ENCODE measurements at places on chromosomes 7 and 10.

- DNase-seq = no peak
These were observed 121.9 kb upstream of the ODAD2 start for GRCh38 chr10:28120795-28121194.

DNA sequence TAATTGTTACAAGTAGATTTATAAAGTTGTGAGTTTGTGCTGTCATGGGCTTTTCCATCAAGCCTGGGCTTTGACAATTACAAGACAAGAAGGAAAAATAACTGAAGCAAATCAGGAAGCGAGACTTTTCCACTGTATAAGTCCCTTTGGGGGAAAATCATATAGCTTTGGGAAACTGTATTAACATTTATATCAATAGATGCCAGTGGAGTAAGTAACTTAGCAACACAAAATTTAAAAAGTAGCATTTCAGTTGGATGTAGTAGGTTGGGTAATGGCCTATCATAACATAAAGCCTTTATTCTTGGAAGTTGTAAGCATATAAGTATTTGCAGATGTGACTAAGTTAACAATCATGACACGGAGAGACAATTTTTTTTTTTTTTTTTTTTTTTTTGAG is 931.1 kb downstream of the CNTNAP2 start:
- no peak for DNase-seq

DNA sequence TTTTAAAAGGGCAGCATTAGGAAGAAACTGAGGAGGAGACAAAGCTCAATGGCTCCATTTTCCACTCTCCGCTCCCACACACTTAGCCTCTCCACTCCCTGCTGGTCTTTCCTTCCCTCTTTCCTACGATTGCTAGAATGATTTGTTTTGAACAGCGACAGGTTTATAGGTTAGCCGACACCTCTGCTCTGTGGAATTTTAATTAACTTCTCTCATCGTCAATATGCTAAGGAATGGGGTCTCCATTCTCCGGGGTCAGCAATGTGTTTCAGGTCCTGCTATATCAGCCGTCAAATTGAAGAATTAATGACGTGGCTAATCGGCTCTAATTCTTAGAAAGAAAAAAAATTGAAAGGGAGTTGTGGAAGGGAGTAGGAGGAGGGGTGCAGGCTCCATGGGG is 28.9 kb downstream of the FBXW4 start:
- DNase-seq = no peak

- no peak for DNase-seq
These were observed 46.5 kb downstream of the ABCA13 start for GRCh38 chr7:48217753-48218152.

- no peak for DNase-seq
These were observed 880 bp downstream of the HERC4 start for GRCh38 chr10:68074031-68074774.

Data from K562 (cell line).